ENCODE measurements at places on chromosomes 2 and 18.

- no peak for DNase-seq
Observed at GRCh38 chr2:108612153-108612513, 77.9 kb downstream of the LIMS1 start.

DNA sequence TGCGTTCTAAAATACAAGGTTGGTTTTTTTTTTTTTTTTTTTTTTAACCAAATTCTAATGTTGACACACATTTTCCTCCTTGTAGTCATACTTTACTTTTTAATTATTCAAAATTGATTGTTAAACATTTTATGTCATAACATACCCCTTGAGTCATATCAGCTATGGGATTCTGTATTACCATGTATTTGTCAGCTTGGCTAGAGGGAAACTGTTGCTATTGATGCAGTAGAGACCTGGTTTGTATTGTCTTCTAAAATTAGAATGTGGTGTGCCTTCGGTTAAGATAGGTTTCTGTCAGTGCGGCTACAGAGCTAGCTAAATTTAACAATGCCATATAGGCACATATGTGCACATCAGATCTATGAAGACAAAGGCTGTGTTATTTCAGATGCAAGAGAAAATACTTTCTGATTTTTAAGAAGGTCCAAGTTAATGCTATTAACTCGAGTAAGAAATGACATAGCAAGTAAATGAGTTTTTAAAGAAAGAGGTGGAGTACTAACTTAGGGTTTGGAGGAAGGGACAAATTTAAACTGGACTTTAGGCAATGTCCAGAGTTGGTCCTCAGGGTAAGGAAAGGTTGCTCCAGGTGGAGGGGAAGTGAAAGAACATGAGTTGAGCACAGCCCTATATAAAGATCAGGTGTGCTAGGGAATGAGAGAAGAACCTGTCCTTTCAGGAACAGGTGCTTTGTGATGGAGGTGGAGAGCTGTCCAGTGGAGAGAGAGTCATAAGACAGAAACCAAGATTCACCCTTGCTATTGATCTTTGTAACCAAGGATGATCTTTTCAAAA is 152.3 kb downstream of the PRPF40A start:
- DNase-seq: no peak

- DNase-seq: no peak
Observed at GRCh38 chr18:45171679-45172191, 443.5 kb upstream of the SLC14A2 start.

- peak; percentile 97 for DNase-seq
Observed at GRCh38 chr2:234147335-234147861, 96.9 kb downstream of the SPP2 start.

- no peak for DNase-seq
Observed at GRCh38 chr2:80438686-80439085, 134.1 kb upstream of the LRRTM1 start.

GRCh38 chr18:63646936-63647335 is 2.9 kb upstream of the SERPINB4 start:
- no peak for DNase-seq

- DNase-seq: no peak
Observed at GRCh38 chr18:62521082-62521481, 1.7 kb upstream of the ZCCHC2 start.

DNA sequence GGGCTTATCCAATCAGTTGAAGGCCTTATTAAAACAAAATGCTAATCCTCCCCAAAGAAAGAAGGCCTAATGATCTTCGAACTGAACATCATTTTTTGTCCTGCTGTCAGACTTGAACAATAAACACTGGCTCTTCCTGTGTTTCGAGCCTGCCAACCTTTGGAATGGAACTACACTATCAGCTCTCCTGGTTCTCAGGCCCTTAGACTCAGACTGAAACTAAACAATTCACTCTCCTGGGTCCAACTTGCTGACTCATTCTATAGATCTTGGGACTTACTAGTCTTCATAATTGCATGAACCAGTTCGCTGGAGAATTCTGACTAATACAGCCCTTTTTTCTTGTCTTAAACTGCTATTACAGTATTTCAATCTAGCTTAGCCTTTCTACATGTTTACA is 235.2 kb downstream of the LNPK start:
- no peak for DNase-seq

DNA sequence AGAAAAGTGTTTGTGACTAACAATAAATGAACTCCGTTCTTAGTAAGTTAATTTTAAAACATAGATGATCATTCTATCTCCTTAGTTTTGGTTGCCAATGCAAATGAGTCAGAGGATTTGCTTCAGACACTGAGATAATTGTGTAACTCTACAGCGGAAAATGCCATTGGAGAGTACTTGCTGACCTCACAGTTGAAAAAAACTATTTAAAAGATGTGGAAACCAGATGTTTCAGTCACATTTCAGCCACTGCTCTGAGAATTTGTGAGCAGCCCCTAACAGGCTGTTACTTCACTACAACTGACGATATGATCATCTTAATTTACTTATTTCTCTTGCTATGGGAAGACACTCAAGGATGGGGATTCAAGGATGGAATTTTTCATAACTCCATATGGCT is at the start of gene TNFAIP6:
Gene TNFAIP6 (plus strand): TSS at position 234 of the 400 bp plus-strand sequence. CDS start 75 bp downstream, at position 309.
- DNase-seq: no peak

- no peak for DNase-seq
Observed at GRCh38 chr2:120747281-120747680, 11.6 kb downstream of the GLI2 start.

DNA sequence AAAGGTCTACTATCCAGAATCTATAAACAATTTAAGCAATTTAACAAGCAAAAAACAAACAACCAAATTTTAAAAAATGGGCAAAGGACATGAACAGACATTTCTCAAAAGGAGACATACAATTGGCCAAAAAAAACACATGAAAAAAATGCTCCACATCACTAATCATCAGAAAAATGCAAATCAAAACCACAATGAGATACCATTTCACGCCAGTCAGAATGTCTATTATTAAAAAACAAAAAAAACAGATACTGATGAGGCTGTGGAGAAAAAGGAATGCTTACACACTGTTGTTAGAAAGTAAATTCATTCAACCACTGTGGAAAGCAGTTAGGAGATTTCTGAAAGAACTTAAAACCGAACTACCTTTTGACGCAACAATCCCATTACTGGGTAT is 66.4 kb upstream of the SESTD1 start:
- DNase-seq: no peak

DNA sequence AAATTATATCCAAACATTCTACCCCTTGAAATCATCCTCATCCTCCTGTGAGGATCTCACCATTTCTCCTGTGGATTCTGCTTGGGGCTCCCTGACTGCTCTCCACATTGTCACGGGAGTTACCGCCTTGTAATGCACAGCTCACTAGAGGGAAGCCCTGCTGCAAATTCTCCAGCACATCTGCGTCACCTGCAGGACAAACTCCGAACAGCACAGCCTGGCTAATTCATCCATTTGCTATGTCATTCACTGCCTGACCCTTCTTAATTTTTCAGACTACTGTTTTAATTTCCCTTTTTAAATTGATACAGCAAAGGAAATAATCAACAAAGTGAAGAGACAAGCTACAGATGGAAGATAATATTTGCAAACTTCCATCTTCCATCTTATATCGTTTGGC is 627.4 kb downstream of the FBXO15 start:
- DNase-seq: no peak

DNA sequence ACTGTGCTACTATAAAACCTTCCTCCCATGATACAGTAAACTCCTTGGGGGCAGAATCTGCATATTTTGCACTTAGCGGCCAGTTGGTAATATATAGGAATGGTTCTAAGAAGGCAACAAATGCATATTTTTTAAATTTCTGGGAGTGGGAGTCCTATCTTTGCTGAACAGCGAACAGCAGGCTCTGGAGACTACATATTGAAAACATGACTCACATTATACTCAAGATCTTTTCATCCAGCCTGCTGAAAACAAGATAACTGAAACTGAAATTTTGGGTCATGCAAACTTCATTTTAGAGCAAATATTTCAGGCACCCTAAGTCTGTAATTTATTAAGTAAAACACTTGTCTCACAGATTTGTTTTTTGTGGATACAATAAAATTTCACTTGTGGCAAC is 122.2 kb downstream of the SATB2 start:
- no peak for DNase-seq

GRCh38 chr2:155547571-155547970 is 785.0 kb downstream of the NR4A2 start:
- no peak for DNase-seq

Measured in Jurkat, Clone E6-1 (cell line).